Activated T-helper 1 cell treated with anti-CD3 and anti-CD28 coated beads, Interleukin-12 subunit alpha, Interleukin-12 subunit beta, Interleukin-2, Interleukin-4 antibody, amounts not matched to agents 30 ng/mL and 10 ng/mL and 1 ng/mL, durations not matched to agents 14 hours and 24 hours and 36 hours (primary cell): ENCODE measurements at places on chromosomes 4 and X.
A peak's percentile ranks its signal among the peaks of the same experiment; 100 is the strongest.

DNA sequence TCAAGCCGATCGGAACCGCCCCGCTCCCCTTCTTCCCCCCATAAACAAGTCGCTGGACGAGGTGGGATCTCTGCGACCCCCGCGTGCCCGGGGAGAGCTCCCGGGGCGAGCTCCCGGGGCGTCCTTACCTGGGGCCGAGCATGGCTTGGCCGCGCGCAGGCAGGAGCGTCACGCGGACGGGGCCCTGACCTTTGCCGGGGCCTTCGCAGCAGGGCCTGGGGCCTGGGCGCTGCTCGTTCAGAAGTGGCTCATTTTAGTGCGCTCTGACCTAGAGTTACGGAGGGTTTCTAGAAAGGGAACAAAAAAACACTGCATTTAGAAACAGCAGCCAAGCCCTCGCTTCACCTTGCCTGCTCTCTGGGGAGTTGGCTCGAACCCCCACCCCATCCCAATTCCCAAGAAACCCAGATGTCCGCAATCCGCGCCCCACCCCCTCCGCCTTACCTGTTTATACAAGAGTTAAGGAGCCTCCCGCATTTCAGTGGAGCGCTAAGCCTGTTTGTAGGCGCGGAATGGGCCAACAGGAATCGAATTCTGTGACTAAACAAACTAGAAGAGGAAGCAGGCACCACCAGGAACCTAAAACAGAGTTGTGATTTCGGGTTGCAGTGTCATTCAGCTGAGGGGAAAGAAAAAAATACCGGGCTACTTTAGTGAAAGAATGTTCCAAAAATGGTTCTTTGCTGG, 814 bp upstream of the RBM47 start:
- no peak for DNase-seq
- no peak overlapping the region for H3K27ac ChIP-seq
- H3K4me3 ChIP-seq: peak overlapping the region; percentile 92
- peaks cover 6% of the 10 kb centered on the region for H3K36me3 ChIP-seq
- H3K27me3 ChIP-seq: peaks cover 2% of the 10 kb centered on the region
- peaks cover 38% of the 10 kb centered on the region for H3K4me1 ChIP-seq

- H3K36me3 ChIP-seq: no peaks in the 10 kb centered on the region
- no peak overlapping the region for H3K4me3 ChIP-seq
- no peak overlapping the region for H3K27ac ChIP-seq
- no peak for DNase-seq
- H3K27me3 ChIP-seq: peaks cover 2% of the 10 kb centered on the region
- H3K4me1 ChIP-seq: no peaks in the 10 kb centered on the region
Observed at GRCh38 chr4:81256059-81256970, 41.3 kb upstream of the PRKG2 start.

- H3K4me1 ChIP-seq: no peaks in the 10 kb centered on the region
- no peak for DNase-seq
- no peak overlapping the region for H3K27ac ChIP-seq
- H3K27me3 ChIP-seq: peaks cover 8% of the 10 kb centered on the region
- no peaks in the 10 kb centered on the region for H3K36me3 ChIP-seq
Observed at GRCh38 chr4:8167291-8167690, 8.7 kb upstream of the ABLIM2 start.

GRCh38 chrX:24732766-24733500, 39.2 kb downstream of the POLA1 start:
- DNase-seq: no peak
- peaks cover 9% of the 10 kb centered on the region for H3K36me3 ChIP-seq
- H3K27me3 ChIP-seq: no peaks in the 10 kb centered on the region
- H3K4me3 ChIP-seq: no peak overlapping the region
- H3K27ac ChIP-seq: no peak overlapping the region

DNA sequence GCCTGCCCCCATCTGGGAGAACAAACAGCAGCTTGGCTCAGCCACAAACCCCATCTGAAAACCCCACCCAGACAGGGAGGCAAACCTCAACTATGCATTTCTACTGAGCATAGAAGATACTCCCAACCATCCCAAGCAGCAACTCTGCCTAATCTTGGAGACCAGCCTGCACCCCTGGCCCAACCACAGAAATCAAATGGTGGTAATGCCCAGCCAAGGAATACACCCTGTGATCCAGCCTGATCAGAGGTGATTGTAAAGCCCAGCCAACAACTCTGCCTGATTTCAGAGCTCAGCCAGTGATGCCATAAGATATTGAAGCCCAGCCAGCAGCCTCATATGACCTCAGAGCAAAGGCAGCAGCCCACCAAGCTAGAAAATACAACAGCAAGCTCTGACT, 19.8 kb downstream of the TMLHE start:
- no peaks in the 10 kb centered on the region for H3K4me1 ChIP-seq
- peaks cover 6% of the 10 kb centered on the region for H3K36me3 ChIP-seq
- DNase-seq: no peak

GRCh38 chr4:15366721-15367120, 61.1 kb upstream of the C1QTNF7 start:
- H3K36me3 ChIP-seq: no peaks in the 10 kb centered on the region
- DNase-seq: no peak
- no peak overlapping the region for H3K27ac ChIP-seq
- H3K4me3 ChIP-seq: no peak overlapping the region
- peaks cover 14% of the 10 kb centered on the region for H3K4me1 ChIP-seq

- no peak for DNase-seq
- H3K4me3 ChIP-seq: no peak overlapping the region
- H3K27me3 ChIP-seq: no peaks in the 10 kb centered on the region
Observed at GRCh38 chrX:134688839-134689238, 30.6 kb upstream of the PLAC1 start.

- DNase-seq: no peak
- peak within 1 kb of the TSS; percentile 29 for H3K27ac ChIP-seq
- H3K4me1 ChIP-seq: peaks cover 4% of the 10 kb centered on the region
- H3K4me3 ChIP-seq: peak within 1 kb of the TSS; percentile 73
Observed at GRCh38 chrX:135421932-135422809, at the start of gene SMIM10L2A. SMIM10L2A (plus strand) TSS chrX:135421944; CDS start chrX:135422132, 188 bp downstream.

DNA sequence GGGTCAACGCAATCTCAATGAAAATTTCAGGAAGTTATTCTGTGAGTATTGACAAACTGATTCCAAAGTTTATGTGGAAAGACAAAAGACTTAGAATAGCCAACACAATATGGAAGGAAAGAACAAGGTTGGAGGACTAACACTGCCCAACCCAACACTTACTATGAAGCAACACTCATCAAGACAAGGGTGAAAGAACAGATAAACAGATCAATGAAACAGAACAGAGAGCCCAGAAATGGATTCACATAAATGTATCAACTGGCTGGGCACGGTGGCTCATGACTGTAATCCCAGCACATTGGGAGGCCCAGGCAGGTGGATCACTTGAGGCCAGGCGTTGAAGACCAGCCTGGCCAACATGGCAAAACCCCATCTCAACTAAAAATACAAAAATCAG, 41.2 kb downstream of the FRYL start:
- no peak overlapping the region for H3K4me3 ChIP-seq
- H3K4me1 ChIP-seq: peaks cover 45% of the 10 kb centered on the region
- no peaks in the 10 kb centered on the region for H3K27me3 ChIP-seq
- H3K27ac ChIP-seq: no peak overlapping the region
- peaks cover 12% of the 10 kb centered on the region for H3K36me3 ChIP-seq

- no peak for DNase-seq
- H3K27ac ChIP-seq: no peak overlapping the region
- H3K27me3 ChIP-seq: peaks cover 2% of the 10 kb centered on the region
- H3K4me3 ChIP-seq: no peak overlapping the region
Observed at GRCh38 chr4:138706201-138706600, 309.4 kb upstream of the NOCT start.

DNA sequence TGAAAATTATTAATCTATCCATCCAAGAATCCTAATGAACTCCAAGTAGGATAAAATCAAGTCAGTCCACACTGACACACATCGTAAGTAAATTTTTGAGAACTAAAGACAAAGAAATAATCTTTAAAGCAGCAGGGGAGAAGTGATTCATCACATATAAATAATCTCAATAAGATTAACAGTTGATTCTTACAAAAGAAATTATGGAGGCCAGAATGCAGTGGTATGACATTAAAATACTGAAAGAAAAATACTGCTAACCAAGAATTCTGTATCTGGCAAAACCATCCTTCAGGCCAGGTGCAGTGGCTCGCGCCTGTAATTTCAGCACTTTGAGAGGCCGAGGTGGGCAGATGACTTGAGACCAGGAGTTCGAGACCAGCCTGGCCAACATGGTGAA, 96.1 kb upstream of the SH3RF1 start:
- no peak for DNase-seq
- no peaks in the 10 kb centered on the region for H3K36me3 ChIP-seq
- H3K27me3 ChIP-seq: peaks cover 3% of the 10 kb centered on the region
- no peak overlapping the region for H3K27ac ChIP-seq

GRCh38 chrX:63758011-63758410, 27.0 kb downstream of the ARHGEF9 start:
- H3K27me3 ChIP-seq: peaks cover 2% of the 10 kb centered on the region
- H3K4me1 ChIP-seq: peaks cover 57% of the 10 kb centered on the region
- H3K36me3 ChIP-seq: no peaks in the 10 kb centered on the region

GRCh38 chr4:152935631-152936445, at the start of gene FHDC1:
FHDC1 (plus strand) TSS chr4:152936323; CDS start chr4:152943058, 6,735 bp downstream.
- H3K4me1 ChIP-seq: peaks cover 24% of the 10 kb centered on the region
- H3K27me3 ChIP-seq: peaks cover 59% of the 10 kb centered on the region
- no peak for DNase-seq
- peaks cover 2% of the 10 kb centered on the region for H3K36me3 ChIP-seq

- no peaks in the 10 kb centered on the region for H3K27me3 ChIP-seq
- H3K4me3 ChIP-seq: no peak overlapping the region
- no peak overlapping the region for H3K27ac ChIP-seq
- no peaks in the 10 kb centered on the region for H3K4me1 ChIP-seq
- DNase-seq: no peak
Observed at GRCh38 chr4:5839332-5839731, 53.6 kb downstream of the CRMP1 start.

- no peak for DNase-seq
- H3K27ac ChIP-seq: peak overlapping the region; percentile 49
- no peak overlapping the region for H3K4me3 ChIP-seq
- H3K4me1 ChIP-seq: peaks cover 5% of the 10 kb centered on the region
- H3K27me3 ChIP-seq: no peaks in the 10 kb centered on the region
- peaks cover 25% of the 10 kb centered on the region for H3K36me3 ChIP-seq
Observed at GRCh38 chr4:185328586-185328985, 67.1 kb downstream of the LRP2BP start.

GRCh38 chrX:2967584-2967983, 38.4 kb upstream of the ARSD start:
- H3K27ac ChIP-seq: no peak overlapping the region

DNA sequence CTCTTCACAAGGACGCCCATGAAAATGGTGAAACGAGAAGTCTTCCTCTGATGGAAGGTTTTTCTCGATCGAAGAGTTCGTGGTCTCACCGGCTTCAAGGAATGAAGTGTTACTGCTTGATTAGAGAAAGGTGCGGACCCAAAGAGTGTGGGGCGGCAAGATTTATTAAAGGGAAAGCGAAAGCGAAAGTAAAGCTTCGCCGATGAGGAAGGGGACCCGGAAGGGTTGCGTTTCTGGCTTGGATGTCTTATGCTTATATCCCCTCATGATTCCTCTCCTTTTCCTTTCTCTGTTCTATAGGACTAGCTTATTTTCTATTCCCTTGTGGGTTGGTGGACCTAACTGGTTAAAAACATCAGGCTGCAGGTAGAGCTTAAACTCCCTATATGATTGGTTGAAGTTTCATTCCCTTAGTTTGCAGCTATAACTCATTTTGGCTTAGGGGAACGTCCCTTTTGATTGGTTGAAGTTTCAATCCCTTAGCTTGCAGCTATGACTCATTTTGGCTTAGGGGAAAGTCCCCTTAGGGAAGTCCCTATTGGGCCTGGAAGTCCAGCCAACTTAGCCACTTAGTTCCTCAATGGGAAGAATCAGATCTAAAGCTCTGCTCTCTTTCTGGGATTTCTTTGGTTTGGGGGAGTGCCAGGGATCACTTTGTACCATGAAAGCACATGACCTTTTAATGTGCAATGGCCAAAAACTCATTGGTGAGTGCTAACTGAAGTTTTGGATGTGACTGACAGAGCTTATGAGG, 1025.0 kb upstream of the PCDH10 start:
- H3K27me3 ChIP-seq: peaks cover under 1% of the 10 kb centered on the region
- no peak for DNase-seq
- peak overlapping the region; percentile 75 for H3K27ac ChIP-seq
- H3K4me3 ChIP-seq: peak overlapping the region; percentile 60
- H3K36me3 ChIP-seq: no peaks in the 10 kb centered on the region

DNA sequence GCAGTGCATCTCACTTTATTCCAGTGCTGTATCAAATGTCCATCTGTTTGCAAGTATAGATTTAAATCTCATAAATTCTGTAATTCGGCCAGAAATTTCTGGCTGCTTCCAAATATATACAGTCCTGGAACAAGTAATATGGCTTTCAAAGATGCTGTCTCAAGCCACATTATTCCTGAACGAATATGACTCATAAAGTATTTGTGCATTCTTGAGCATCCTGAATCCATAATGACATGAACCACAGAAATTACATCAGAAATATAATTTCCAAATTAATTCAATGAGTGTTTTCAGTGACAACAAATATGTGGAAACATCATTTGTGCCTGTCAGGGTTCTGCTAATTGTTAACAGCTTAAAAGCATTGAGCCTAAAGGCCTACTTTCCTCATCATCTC, 140.9 kb upstream of the HPGD start:
- no peak overlapping the region for H3K27ac ChIP-seq
- no peaks in the 10 kb centered on the region for H3K27me3 ChIP-seq
- no peaks in the 10 kb centered on the region for H3K4me1 ChIP-seq

- H3K4me1 ChIP-seq: no peaks in the 10 kb centered on the region
- H3K27ac ChIP-seq: no peak overlapping the region
- no peak overlapping the region for H3K4me3 ChIP-seq
- no peaks in the 10 kb centered on the region for H3K36me3 ChIP-seq
- no peaks in the 10 kb centered on the region for H3K27me3 ChIP-seq
Observed at GRCh38 chr4:4781936-4782707, 77.3 kb upstream of the MSX1 start.

DNA sequence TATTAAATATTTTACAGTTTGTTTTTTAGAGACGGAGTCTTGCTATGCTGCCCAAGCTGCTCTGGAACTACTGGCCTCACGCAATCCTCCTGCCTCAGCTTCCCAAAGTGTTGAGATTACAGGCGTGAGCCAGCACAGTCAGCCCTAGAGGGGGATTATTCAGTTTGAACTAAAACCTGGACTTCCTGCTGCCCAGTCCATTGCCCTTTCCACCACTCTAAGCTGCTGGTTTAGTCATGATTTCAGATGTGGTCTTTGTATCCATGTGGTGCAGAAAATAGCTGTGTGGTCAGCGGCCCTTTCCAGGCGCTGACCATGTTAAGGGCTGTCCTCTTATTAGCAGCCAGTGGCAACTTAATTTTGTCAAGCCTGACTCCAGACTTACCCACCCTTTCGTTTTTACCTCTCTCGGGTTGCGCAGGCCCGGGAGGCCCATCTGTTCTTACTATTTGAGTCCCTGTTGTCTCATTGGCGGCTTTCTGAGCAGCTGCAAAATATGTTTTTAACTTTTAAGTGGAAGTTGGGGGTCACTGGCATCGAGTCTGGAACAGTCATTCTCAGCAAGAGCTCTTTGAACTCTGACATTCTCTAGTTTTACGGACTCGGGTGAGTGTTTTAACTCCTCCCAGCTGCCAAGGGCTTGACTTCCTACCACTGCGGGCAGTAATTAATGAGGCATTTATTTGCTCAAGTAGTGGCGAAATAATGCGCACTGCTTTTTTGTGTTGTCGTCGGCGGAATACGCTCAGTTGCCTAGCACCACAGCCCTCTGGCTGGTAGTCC, 773 bp upstream of the VMA21 start:
- H3K27me3 ChIP-seq: peaks cover 4% of the 10 kb centered on the region
- H3K27ac ChIP-seq: peak overlapping the region; percentile 94
- peak overlapping the region; percentile 78 for H3K4me3 ChIP-seq
- H3K4me1 ChIP-seq: peaks cover 50% of the 10 kb centered on the region

- H3K36me3 ChIP-seq: no peaks in the 10 kb centered on the region
- H3K4me3 ChIP-seq: no peak overlapping the region
- H3K27me3 ChIP-seq: no peaks in the 10 kb centered on the region
- H3K4me1 ChIP-seq: peaks cover 15% of the 10 kb centered on the region
- H3K27ac ChIP-seq: no peak overlapping the region
- DNase-seq: no peak
Observed at GRCh38 chrX:139892512-139892911, 40.3 kb downstream of the ATP11C start.
